ENCODE measurements at places on chromosomes 5 and 9.
A peak's percentile ranks its signal among the peaks of the same experiment; 100 is the strongest.

GRCh38 chr9:99093492-99093791 lies 11.5 kb upstream of the TGFBR1 start:
- DNase-seq: no peak

DNA sequence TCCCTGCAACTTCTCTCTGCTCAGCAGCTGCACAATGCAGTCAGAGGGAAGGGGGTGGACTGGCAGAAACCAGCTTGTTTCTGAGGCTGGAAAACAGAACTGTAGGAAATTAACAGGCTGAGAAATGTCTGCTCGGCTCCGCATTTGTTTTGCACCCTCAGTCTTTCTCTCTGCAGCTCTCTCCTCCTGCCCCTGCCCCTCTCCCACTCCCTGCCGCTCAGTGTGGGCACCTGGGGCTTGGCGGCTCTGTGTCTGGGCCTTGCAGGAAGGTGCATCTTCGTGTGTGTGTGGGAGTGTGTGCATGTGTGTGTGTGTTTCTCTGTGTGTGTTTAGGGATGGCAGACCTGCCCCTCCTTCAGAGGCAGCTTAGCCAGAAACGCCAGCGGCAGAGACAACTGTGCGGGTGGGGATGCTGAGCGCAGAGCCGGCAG lies 53.0 kb downstream of the PCDH1 start:
- no peak for DNase-seq

DNA sequence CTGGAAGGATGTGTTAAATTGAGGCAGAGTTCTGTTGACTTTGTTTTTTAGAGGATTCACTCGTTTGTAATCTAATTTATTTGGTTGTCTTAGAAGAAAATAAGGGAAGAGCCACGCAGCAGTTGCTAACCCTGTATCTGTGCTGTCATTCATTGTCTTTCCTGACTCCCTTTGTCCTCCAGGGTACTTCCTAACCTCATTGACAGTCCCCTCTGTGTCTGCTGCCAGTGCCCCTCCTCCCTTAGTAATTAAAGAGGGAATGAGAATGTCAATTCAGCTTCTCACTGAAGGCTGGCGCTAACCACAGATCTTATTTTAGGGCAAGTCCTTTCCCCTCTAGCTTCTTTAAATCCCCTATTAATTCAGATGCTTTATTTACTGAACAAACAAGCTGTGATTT lies 84.0 kb downstream of the MAST4 start:
- DNase-seq: no peak

DNA sequence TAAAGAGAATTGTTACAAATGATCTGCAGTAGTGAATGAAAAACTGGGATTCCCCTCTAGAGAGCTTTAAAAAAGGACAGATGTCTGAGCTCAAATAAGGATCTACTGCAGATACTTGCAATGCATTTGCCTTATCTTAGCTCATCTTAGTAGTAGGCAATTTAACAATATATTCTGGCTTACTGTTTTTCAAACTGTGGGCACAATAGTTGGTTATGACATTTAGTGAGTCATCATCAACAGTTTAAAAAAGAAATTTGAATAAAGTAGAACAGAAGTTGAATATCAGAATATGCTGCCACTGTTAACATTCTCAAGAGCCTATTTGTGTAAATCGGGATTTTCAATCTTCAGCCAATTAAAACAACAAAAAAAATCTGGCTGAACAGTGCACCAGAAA lies 6.7 kb upstream of the CAST start:
- no peak for DNase-seq

- no peak for DNase-seq
These were observed 111.9 kb downstream of the CNTLN start for GRCh38 chr9:17246770-17247169.

DNA sequence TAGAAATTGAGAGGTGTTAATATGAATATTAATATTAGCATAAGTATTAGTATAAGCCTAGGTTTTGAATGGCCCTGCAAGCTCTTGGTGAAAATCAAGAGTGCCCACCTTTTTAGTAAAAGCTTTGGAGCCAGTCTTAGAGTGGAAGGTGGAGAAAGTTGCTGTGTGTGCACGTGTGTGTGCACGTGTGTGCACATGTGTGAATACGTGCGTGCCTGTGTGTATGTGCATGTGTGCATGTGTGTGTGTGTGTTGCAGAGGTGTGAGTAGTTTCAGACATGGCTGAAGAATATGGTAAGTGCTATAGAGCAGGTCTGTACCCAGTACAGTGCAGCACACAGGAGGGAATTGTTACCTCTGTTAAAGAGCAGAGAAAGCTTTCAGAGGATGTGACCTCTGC lies 74.3 kb downstream of the BOD1 start:
- DNase-seq: no peak

- no peak for DNase-seq
These were observed 43.5 kb downstream of the DMAC1 start for GRCh38 chr9:7756088-7756487.

DNA sequence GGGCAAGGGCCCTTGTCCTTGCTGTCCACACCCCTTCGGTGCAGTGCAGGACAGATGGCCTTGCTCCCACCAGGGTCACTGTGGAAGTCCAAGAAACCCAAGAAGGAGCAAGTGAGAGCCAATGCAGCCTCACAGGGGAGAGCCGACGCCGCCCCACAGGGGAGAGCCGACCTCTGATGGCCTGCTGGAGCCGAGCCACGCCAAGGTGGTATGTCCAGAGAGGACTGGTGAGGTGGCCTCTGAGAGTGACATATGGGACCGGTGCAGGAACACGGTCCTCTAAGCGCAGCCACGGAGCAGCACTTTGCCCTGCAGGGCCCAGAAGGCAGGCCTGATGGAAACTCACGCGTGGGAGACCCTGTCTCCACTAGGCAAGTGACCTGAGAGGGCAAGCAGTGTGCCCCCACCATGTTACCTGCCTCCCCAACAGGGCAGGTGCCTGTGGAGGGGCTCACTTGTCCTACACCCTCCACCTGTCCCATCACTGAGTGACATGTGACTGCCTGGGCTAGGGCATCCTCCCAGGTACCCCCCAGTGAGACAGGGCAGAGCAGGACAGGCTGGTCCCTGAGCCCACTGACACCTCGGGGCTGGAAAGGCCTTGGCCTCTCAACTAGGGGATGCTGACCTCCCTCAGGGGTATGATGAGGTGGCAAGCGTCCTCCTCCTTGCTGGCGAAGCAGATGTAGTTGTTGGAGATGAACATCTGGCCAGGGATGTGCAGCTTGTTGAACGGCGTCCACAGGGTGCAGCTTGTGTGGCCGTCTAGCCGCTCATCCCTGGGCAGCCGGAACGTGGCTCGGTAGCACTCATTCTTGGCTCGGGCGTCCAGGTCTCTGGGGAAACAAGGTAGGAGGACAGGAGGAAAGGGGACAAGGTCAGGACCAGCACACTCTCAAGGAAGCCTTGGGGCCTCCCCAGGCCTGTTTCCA lies 16.7 kb downstream of the TBC1D9B start:
- no peak for DNase-seq

- DNase-seq: no peak
These were observed 281.9 kb upstream of the TUSC1 start for GRCh38 chr9:25960178-25960577.

DNA sequence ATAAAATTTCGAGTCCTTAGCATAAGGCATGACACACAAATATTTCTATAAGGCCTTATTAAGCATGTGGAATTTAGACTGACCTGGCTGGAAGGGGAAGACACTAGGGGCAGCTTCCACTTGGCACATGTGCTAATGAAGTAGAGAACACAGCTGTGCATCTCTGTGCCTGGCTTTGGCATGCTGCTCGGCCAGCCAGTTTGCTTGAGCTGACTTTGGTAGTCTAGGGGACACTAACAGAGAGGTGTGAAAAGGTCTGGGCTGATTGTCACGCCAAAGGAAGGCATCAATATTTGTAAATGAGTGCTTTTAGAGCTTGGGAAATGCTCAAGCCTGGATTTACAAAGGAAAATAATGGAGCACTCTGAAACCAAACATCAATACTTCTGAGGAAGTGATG lies 723.7 kb downstream of the PRELID2 start:
- DNase-seq: no peak

DNA sequence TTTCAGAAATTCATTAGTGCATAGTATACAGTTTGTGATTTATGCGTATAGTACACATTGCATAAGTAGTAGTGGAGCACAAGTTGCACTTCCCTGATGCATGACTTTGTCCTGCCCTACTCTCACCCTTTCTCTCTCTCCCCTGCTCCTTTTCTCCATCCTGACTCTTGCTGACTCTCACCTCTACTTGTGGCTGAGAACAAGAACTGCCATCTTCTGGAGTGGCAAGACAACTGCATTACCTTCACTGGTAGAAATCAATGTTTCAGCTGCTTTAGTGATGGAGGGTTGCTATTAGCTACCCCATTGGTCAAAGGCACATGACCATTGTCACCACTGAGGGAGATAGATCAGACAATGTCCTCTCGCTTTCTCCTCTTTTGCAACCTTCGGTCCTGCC lies 26.9 kb downstream of the SPEF2 start:
- no peak for DNase-seq

DNA sequence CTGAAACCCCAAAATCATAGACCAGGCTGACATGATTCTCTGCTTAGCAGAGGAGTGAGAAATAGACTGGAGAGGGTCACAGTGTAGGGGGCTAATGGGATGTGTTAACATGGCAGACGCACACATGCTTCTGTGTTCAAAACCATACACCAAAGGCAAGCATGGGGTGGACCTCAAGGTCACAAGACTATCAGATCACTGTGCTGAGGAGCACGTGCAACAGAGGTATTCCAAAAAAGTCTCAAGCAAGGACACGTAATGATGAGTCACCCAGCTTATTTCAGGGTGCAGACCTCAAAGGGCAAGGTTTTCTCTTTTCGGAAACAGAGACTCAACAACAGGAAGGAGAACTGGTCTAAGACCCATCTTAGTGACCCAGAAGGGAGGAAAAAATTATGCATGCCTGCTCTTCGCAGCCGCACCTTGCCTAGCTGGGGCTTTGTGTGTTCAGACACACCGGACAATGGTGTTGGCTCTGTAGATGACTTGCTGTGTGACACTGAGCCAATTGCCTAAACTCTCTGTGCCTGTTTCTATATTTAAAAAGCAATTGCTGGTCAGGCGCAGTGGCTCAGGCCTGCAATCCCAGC lies 20.3 kb downstream of the WHRN start:
- peak; percentile 49 for DNase-seq

- DNase-seq: no peak
These were observed 10.6 kb upstream of the PWWP2A start for GRCh38 chr5:160129841-160130240.

- DNase-seq: no peak
These were observed 90.6 kb upstream of the ICE1 start for GRCh38 chr5:5331848-5332247.

DNA sequence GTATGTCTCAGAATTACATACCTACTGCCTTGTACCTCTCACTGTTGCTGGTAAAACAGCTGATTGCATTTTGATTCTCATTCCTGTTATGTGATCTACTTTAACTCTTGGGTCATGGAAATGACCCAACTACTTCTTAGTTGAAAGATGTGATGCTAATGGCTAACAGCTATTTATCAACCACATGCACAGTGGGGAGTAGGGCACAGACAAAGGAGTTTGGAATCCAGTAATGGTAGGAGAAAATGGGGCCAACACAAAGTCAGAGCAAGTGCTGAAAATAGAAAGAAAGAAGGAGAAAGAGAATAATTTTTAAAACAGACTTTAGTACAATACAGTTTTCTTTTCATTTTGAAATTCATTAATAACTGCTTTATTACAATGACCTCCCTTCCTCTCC lies 241.0 kb downstream of the PTPRD start:
- no peak for DNase-seq

DNA sequence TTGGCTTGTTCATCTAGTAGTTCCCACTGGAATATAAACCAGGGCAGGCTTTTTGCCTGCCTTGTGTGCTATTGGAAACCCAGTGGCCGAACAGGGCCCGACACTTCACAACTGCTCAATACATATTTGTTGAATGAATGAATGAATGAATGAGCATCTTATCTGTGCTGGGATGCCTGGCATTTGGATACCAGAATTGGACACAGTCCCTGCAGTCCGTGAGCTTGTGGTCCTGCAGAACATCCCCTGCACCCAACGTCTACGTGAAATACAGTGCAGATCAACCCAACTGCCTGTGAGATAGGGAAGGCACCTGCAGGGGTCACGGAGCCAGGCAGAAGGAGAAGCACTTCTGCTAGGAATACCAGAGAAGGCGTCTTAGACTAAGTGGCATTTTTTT lies 30.0 kb upstream of the COL15A1 start:
- DNase-seq: no peak

DNA sequence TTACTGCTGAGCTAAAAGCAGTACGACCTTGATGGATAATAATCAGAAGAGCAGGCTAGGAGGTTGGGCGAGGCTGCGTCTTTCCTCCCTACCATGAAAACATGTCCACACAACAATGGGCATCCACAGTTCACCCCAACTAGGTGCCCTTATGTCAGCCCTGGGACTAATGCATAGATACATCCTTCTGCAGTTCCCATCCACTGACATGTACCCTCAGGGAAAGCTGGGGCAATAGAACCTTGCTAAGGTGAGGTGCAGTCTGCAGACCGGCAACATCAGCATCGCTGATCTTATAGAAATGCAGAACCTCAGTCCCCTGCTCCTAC lies 697 bp upstream of the PRUNE2 start:
- no peak for DNase-seq

DNA sequence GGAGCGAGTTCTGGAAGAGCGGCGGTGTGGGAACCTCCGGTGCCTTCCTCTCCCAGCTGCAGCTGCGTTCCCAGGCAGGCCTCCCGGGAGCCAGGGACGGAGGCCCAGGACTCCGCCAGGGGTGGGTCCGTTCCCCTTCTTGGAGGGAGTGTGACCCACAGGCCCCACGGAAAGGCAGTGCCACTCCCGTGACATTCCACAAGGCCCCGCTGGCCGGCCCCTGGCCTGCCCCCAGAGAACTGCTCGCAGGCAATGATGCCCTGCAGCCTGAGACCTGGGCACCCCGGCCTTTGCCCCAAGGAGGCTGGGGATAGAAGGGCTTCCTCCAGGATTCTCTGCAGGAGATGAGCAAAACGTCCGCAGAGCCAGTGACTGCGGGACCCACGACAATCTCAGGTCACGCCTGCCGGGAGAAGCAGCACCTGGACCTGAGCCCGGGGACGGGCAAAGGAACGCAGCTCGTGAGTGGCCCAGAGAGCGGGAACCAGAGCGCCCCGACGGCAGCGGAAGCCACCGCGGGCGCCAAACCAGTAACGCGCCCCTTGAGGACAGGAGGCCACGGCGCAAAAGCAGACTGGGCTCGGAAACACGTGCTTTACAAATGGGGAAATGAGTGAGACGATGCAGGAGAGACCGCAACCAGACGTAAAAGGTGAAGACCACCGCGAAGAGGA lies 9.3 kb downstream of the OBP2B start:
- DNase-seq: peak; percentile 23

DNA sequence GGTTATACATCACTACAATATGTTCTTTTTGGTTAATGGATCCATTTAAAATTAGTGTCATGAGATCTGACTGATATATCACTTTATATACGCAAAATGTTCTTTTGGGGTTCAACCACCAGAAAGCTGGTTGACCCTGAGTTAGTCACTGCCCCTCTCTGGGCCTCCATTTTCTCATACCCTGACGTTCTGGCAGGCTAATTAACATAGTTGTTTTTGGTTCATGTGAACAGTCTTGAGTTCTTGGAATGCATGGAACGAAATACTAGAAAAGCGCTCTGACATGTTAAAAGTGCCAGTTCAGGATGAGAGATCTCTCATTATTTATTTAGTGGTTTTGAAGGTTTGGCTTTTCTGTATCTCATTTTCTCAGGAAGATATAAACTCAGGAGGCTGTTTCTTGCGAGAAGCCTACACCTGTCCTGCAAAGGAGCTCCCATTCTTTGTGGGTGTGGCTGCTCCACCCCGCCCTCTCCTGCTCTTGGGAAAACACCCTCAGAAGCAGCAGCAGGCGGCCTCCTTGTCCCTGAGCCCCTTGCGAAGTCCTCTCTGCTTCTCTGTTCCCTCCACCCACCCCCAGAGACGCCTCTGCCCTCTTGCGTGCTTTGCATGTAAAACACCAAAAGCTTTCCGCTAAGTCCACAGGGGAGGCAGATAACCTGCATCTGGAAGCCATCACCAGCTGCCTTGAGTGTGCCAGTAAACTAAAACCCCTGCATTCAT lies 302.4 kb upstream of the PANK3 start:
- DNase-seq: no peak
